Ammon's horn (tissue), 1 donor: ENCODE measurements at places on chromosomes 7 and 10.

- no peak for DNase-seq
Measured at GRCh38 chr7:113099284-113099919, 12.8 kb upstream of the GPR85 start.

GRCh38 chr7:136023134-136023869 is 46.1 kb upstream of the MTPN start:
- no peak for DNase-seq

- DNase-seq = no peak
Measured at GRCh38 chr7:117123311-117123926, 170.1 kb downstream of the ST7 start.

DNA sequence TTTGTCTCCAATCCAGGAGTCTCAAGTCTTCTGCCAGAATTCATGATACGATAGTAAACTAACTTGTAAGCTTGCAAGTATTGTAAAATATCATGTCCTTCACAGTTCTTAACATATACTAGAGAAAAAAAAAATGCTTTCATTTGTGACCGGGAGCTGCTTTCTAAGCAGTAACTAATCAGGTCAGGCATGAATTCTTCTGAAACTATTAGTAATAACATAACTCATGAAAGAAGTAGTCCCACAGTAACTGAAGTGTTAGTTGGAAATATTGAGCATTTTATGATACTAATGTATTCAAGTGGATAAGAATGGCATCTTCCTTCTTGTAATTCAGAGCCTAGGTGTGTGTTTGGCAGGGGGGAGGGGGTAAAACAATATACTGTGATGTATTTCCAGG is 665.6 kb downstream of the DNAJB9 start:
- no peak for DNase-seq

- no peak for DNase-seq
Measured at GRCh38 chr7:101235522-101235921, 2.1 kb downstream of the CLDN15 start.

DNA sequence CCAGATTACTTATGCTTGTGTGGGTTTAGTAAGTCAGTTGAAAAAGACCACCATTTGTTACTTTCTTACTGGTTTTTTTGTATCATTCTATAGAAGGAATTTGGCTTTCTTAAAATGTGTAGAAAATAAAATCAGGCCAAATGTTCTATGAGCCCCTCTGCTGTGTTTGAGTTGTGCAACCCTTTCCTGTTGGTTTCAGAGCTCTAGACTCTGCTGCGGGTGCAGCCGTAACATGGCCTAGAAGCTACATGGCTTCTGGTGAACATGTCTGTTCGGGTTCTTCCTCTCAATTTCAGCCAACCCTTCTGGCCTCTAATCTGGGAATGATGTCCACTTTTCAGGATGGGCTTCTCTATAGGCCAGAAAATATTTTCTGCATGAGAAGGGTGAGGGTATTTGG is 56.6 kb upstream of the RAB18 start:
- no peak for DNase-seq

DNA sequence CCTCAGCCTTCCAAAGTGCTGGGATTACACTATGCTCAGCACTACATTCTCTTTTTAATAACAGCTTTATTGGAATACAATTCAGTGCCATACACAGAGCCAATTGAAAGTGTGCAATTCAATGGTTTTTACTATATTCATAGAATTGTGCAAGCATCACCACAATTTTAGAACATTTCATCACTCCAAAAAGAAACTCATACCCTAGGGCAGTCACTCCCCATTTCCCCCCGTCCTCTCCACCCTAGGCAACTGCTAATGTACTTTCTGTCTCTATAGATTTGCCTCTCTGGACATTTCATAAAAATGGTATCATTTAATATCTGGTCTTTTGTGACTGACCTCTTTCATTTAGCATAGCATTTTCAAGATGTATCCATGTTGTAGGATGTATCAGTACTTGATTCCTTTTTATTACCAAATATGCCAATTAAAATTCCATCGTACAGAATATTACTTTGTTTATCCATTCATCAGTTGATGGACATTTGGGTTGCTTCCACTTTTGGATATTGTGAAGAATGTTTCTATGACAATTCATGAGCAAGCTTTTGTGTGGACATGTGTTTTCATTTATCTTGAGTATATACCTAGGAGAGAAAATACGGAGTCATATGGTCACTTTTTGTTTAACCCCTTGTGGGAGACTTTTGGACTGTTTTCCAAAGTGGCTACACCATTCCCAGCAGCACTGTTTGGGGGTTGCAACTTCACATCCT is 6.3 kb upstream of the XPNPEP1 start:
- no peak for DNase-seq

DNA sequence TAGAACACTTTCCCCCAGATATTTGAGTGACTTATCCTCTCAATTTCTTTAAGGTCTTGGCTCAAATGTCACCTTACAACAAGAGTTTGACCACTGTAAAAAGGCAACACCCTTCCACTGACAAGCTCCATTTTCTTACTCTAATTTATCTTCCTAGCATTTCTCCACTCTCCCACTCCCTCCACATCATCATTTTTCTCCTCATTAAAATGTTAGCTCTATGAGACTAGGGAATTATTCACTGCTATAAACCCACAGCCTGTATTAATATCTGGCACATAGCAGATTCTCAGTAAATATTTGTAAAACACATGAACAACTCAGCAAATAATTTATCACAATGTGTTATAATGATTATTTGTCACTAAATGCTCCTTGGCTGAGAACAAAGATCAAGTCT is 161.0 kb downstream of the DOCK4 start:
- DNase-seq = no peak

GRCh38 chr7:148156233-148156632 is 434.3 kb upstream of the C7orf33 start:
- no peak for DNase-seq

- DNase-seq = no peak
Measured at GRCh38 chr10:44589944-44590449, 205.1 kb upstream of the CXCL12 start.

GRCh38 chr7:98163704-98164494 is 47.3 kb upstream of the BHLHA15 start:
- no peak for DNase-seq

GRCh38 chr10:93542358-93542791 is 24.1 kb upstream of the FFAR4 start:
- DNase-seq = no peak

GRCh38 chr10:11595395-11595692 is 16.1 kb downstream of the USP6NL start:
- DNase-seq = no peak

DNA sequence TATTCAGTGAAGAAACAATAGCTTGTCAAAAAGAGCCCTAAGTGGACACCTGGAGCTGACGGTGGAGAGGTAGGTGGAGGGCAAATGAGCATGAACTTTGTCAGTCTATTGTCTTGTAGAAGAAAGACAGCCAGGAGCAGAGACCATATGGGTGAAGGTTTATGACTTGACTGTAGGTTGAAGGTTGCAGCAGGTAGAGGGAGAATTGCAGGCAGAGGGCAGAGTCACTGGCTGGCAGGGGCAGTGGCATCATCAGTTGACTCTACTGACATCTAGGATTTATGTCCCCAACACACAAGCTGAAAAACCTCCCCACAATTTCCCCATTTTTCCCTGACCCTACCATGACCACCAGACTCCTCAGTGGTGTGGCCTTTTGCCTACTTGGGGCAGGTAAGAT is 243.6 kb upstream of the PRSS58 start:
- DNase-seq = no peak

DNA sequence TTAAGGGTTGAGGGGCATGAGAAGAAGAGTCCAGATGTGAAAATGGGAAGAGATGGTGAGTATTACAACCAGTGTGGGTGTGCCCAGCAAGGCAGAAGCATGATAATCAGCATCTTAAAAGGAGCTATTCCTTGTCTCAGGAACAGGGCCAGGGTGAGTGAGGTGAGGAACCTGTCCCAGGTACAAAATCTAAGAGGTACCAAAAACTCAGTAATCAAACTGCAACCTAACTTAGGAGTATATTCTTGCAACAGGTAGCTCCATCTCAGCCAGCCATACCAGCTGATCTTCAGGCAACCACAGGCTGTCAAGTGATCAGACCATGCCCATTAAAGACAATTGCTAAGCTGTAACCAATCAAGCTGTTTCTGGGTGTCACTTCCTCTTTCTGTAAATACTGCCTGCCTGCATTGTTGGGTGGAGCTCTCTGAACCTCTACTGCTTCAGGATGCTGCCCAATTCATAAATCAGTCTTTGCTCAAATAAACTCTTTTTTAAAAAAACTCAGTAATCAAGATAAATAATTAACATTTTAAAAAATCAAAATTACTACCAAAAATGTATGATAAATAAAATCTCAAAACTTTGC is 7.4 kb downstream of the KEL start:
- no peak for DNase-seq

DNA sequence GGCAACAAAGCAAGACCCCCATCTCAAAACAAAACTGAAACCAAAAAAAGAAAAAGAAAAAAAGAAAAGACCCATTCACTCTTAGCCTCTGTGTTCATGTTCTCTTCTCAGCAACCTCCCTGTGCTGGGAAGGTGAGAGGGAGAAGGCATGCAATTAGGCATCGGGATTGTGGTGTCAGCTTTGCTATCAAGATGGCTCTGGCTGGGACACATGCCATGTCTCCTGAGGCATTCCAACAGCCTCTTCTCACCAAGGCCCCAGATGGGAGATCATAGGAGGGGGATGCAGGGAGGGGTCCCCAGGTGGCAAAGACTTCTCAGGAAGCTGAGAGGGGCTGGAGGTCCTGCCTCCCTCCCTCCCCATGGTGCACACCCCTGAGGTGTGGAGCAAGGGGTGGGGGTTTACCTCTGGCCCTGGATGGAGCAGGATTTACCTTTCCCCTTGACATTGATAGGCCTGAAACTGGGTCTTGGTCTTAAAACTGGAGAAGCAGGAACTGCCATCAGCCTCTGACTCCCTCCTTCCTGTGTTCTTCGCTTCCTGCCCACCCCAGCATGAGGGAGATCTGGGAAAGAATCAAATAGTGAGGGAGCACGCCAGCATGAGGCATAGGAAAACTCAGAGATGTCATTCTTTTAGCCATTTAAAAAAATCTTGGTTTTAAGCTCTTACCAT is 96.2 kb upstream of the DUSP5 start:
- DNase-seq = no peak

- DNase-seq = peak; percentile 99
Measured at GRCh38 chr10:37857287-37858211, at the start of gene ZNF248. ZNF248 (minus strand) TSS chr10:37857610; CDS start chr10:37856310, 1,300 bp downstream.

- DNase-seq = no peak
Measured at GRCh38 chr10:51082857-51083256, 8.6 kb downstream of the PRKG1 start.

- no peak for DNase-seq
Measured at GRCh38 chr10:83592337-83592935, 546.9 kb upstream of the GHITM start.

DNA sequence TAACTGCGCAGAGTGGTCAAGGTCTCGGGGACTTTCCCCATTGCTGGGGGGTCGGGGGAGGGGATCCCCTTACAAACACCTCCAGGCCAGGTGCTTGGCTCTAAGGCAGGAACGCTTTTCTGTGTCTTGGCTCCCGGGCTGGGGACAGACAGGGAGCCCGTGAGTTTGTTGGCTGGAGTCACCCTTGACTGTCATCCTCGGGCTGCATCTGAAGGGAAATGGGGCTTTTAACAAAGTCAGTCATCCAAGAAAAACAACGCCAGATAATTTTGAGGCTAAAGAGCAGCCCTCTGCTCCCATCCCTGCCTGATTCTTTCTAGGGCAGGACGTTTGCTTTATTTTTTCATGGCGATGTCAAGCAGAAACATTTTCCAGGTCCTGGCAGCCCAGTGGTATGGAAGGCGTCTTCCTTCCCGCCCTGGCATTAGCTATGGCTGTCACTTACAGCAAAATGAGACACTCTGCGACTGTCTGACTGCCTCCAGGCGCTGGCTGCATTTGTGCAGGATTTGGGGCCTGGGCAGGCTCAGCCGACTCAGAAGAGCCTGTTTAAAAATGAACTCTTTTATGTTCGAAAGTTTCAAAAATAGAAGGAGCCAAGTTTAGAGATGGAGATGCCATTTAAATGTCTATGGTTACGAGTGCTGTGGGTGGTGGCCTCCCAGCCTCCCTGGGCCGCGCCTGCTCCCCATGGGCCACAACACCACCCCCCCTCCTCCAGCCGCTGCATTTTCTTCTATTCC is 54.7 kb upstream of the TNS3 start:
- no peak for DNase-seq

- peak; percentile 90 for DNase-seq
Measured at GRCh38 chr10:80662429-80663261, 124.9 kb downstream of the SH2D4B start.

- DNase-seq = no peak
Measured at GRCh38 chr7:13822678-13823077, 166.8 kb downstream of the ETV1 start.

DNA sequence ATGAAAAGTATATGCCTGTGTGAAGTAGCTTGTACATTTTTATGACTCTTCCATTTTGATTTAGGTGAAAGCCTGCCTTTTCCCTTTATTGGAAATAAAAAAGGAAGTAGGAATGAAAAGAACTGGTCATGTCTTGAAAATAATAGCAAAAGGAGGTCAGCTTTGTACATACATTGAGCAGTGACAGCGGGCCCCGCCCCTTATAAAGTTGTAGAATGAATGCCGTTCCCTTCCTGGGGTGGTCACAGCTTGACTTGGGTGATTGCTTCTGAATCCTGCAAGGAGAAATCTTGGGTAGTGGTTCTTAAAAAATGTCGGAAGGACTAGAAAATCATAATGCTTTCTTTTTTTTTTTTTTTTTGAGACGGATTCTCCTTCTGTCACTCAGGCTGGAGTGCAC is 31.7 kb downstream of the CAMK1D start:
- no peak for DNase-seq

DNA sequence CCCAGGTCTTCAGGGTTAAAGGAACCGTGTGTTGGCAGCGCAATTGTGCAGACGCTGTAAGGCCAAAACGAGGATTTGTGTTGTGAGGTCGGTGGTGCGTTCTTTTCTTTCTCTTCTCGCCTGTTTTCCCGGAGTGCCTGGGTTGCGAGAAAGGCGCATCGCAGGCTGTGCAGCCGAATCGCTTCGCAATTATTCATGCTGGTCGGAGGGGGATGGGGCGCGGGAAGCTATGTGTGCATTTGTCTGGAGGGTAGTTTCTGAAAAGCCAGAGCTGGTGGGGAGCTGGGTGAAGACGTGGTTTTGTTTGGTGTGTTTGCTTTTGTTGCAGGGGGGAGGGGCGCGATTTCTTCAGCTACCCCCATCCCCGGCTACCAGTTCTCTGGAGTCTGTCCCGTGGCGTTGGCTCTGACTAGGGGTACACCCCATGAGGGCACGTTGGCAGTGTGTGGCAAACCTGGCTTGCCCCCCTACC is 2.1 kb downstream of the MXI1 start:
- DNase-seq = peak; percentile 74

DNA sequence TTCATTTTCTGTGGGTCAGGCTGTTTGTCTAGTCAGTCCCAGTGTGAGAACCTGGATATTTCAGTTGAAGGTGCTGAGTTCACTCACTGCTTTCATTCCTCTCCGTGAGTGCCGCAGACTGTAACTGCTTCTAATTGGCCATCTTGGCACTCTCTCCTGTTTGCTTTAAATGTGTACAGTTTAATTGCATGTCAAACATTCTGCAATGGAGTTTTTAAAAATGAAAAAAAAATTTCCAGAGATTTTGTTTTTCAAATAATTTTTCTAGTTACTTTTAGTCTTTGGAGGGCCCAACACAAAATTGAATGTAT is 87.8 kb downstream of the CCSER2 start:
- DNase-seq = no peak
